ENCODE measurements at places on chromosomes 6 and 20.

GRCh38 chr6:75199889-75200288 lies 6.0 kb downstream of the COL12A1 start:
- DNase-seq = no peak

DNA sequence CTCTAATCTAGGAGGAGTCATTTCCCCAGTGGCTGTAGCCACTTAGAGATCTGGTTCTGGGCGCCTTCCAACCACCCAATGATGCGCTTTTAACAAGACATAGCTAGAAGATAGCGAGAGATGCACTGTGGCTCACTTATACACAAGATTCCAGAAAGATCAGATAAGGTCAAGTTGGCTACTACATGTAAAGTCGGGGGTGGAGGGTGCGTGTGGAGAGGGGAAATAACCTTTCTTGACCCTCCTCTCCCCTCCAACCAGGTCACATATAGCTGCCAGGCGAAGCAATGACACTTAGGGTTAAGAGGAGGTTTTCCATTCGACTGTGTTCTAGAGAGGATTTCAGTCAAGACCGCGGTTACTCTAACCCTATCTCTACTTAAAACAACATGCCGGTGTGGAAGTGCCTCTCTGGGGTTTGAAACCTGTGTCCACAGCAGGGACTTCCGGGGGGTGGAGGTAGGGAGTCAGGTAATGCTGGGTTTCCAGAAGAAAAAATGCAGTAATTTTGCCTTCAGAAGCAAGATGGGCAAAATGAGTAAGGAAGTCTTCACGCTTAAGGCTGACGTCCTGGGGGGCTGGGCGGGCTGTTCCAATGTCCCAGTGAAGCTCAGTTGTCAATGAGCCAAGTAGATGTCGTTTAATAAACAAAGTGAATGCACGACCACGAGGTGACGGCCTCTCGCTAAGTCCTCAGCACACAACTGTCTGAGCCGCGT lies 1.8 kb upstream of the SIM1 start:
- DNase-seq = peak; percentile 52

DNA sequence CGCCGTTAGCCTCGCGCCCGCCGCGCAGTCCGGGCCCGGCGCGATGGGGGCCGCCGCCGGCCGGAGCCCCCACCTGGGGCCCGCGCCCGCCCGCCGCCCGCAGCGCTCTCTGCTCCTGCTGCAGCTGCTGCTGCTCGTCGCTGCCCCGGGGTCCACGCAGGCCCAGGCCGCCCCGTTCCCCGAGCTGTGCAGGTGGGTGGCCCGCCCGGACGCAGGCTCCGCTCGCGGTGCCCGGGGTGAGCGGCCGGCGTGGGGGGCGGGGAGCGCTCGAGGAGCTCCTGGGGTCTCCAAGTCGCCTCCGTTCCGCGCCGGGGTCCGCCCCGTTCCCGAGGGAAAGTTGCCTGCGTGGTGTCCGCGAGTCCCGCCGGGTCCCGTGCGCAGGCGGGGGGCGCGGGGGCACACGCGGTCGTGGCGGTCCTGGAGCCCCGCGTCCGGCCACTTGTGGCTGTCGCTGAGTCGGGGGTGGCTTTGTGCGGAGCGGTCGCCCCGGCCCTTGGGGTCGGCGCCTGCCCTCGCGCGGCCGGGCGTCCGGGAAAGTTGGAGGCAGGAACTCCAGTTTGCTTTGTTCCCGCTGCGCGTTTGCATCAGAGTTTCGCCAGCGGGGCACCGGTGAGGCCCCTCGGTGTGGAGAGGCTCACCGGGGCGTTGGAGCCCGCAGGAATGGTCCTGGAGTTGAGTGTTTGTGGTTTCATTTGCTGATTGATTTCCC lies 476 bp downstream of the IGF2R start:
- DNase-seq = no peak

GRCh38 chr6:145814035-145814500 lies 527 bp downstream of the FBXO30 start:
- DNase-seq = no peak

DNA sequence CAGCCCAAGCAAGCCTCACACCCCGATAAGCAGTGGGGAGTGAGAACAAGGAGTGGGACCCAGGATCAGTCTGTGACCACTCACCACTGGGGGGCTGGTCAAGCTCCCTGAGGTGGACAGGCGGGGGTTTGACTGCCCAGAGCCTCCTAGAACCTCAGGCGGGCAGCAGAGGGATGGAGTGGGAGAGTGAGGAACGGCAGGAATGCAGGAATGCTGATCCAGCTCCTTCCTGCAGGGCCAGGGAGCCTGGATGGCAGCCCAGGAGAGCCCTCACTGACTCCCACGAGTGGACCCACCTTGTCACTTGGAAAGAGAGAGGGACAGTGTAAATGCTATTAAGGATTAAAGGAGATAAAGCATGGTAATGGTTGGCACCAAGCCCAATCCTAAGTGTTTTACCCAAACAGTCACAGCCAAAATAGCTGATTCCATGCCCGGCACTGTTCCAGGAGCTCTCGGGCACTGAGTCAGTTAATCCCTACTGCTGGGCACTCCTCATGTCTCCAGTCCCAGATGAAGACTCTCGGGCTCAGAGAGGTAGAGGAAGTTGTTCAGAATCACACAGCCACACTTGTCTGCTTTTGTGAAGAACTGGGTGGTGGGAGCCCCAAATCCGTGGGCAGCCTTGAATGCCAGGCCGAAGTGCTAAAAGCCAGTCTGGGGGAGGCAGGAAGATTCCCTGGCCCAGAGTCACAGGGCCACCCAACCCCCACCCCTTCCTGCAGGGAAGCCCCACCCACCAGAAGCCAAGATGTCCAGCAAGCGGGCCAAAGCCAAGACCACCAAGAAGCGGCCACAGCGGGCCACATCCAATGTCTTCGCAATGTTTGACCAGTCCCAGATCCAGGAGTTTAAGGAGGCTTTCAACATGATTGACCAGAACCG lies 3.1 kb downstream of the MYL9 start:
- no peak for DNase-seq

- DNase-seq = no peak
Measured at GRCh38 chr6:28541996-28542395, 16.3 kb downstream of the GPX5 start.

GRCh38 chr6:142605922-142606485 lies 304.2 kb downstream of the ADGRG6 start:
- DNase-seq = no peak

DNA sequence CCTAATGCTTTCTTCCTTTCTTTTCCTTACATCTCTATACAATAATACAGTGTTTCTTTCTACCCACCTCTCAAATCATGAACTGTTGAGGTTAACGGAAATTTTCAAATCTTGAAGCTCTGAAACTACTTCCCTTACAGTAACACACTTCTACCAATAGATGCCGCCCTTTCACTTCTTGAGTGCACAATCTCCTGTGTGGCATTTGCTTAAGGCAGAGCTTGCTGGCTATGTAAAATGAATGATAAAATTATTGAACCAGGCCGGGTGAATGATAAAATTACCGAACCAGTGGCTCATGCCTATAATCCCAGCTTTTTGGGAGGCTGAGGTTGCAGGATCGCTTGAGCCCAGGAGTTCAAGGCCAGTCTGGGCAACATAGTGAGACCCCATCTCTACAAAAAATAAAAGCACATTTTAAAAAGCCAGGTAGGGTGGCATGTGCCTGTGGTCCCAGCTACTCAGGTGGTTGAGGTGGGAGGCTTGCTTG lies 56.8 kb downstream of the KCNS1 start:
- no peak for DNase-seq

- DNase-seq = no peak
Measured at GRCh38 chr6:126738641-126739040, 379.8 kb upstream of the RSPO3 start.

- DNase-seq = no peak
Measured at GRCh38 chr6:124963416-124963785, 1.2 kb downstream of the RNF217 start.

DNA sequence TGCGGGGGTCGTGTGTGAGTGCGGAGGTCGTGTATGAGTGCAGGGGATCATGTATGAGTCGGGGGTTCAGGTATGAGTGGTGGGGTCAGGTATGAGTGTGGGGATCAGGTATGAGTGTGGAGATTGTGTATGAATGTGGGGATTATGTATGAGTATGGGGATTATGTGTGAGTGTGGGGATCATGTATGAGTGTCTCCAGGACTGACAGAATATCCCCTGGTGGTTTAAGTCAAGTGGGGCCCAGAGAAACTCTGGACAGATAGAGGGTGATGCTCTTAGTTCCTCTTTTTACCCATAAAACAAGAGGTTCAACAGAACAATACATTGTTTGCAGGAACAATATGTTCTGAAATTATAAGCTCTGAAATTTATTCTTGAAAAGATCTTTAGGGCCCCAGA lies 131.9 kb downstream of the UST start:
- DNase-seq = no peak

DNA sequence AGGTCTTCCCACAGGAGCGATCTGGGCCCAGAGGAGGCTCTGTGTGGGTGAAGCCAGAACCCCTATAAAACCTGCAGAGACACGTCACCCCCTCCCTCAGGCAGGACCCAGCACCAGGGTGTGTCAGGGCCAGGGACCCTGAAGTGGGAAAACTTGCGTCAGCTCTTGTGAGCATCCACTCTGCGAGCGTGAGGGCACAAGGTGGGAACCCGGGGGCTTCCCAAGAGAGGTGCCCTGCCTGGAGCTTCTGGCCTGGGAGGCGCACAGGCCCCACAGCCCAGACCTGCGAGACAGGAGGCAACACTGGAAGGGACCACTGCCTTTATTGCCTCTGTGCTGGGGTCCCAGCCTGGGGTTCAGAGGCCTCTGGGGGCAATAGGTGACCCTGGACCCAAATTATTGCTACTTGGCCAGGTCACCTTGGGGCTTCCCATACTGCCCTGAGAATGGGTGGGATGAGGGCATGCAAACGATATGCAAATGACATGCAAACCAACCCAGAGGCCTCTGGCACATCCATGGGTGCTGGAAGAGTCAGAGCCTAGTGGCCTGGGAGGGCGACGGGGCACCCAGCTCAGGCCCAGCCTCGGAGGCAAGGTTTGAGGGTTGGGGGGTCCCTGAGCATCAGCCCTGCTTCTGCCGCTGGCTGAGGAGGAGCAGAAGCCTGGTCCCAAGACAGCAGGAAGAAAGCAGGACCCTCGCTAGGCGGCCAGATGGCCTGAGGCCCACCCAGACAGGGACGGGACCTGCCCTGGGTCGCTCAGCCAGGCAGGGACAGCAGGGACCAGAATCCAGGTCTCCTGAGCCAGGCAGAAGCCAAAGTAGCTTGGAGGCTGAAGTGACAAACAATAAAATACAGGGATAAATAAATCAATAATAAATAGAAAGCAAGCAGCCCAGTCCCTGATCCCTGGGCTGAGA lies 5.1 kb upstream of the C20orf144 start:
- DNase-seq = no peak

- no peak for DNase-seq
Measured at GRCh38 chr20:41309817-41310216, 7.7 kb downstream of the ZHX3 start.

- no peak for DNase-seq
Measured at GRCh38 chr6:27806981-27807440, 105.2 kb downstream of the OR2B2 start.

- DNase-seq = no peak
Measured at GRCh38 chr20:4674672-4675071, 47.0 kb upstream of the PRND start.

DNA sequence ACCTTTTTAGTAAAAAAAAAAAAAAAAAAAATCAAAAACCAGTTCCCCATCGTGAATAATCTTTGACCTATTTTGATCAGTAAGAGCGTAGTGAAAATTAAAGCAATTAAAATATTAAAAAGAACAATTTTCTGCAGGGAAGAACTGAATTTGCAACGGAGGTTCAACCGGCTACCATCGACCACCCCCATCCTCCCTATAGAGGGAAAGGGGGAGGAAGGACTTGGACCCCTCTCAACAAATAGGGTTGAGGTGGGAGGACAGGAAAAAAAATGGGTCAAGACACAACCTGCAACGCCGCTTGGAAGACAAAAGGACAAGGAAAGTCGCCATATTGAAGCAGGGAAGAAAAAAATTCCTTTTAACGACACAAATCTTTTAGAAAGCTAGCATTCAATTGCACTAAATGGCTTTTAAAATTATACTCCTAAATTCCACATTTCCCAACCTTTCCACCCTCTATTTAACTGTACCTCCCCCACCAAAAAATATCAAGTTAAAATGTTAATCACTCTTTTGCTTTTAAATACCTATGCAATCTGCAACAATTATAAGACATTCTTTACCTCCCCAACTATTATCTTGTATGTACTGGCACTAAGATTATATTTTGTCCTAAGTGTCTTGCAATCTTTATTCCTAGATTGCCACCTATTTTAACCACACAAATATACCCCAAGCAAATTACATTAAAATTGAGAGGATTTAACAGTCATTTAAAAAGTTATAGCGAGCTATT lies 1.7 kb downstream of the PPP1R10 start:
- DNase-seq = no peak

- no peak for DNase-seq
Measured at GRCh38 chr6:109015176-109015575, 79.5 kb downstream of the SESN1 start.

GRCh38 chr6:42104095-42104803 lies 38.2 kb downstream of the C6orf132 start:
- no peak for DNase-seq

DNA sequence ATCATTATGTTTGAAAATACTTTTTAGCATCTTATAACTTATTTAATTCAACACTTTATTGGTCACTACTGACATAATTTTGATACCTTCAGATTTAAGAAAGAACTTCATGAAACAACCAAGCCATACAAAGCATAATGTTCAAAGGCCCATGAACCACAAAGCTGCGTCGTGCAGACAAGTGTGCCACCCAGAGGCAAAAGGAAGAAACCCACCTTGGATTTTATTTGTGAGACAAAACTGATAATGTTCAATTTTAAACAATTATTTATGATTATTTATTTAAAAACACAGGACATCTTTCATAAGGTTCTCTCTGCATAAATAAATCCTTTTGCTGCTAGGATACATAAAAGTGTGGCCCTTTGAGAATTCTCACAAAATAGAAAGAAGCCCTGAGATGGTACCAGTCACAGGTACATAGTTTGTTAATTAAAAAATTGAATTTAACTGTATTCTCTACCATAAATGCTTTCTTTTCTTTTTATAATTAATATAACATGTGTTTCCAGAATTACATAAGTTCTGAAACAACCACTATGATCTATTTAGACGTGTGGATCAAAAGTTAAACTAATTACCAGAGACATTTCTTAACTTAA lies 143.7 kb downstream of the RALGAPA2 start:
- no peak for DNase-seq

GRCh38 chr6:52576392-52577021 lies 353 bp downstream of the TRAM2 start:
- no peak for DNase-seq

- no peak for DNase-seq
Measured at GRCh38 chr6:62519574-62519973, 233.5 kb upstream of the KHDRBS2 start.

- DNase-seq = no peak
Measured at GRCh38 chr20:10012464-10012863, 22.3 kb upstream of the ANKEF1 start.

GRCh38 chr6:141484711-141485110 lies 648.0 kb upstream of the GJE1 start:
- DNase-seq = no peak

GRCh38 chr6:46849361-46849690 lies 56.1 kb downstream of the MEP1A start:
- no peak for DNase-seq
